ENCODE measurements at places on chromosomes 6 and 20.

DNA sequence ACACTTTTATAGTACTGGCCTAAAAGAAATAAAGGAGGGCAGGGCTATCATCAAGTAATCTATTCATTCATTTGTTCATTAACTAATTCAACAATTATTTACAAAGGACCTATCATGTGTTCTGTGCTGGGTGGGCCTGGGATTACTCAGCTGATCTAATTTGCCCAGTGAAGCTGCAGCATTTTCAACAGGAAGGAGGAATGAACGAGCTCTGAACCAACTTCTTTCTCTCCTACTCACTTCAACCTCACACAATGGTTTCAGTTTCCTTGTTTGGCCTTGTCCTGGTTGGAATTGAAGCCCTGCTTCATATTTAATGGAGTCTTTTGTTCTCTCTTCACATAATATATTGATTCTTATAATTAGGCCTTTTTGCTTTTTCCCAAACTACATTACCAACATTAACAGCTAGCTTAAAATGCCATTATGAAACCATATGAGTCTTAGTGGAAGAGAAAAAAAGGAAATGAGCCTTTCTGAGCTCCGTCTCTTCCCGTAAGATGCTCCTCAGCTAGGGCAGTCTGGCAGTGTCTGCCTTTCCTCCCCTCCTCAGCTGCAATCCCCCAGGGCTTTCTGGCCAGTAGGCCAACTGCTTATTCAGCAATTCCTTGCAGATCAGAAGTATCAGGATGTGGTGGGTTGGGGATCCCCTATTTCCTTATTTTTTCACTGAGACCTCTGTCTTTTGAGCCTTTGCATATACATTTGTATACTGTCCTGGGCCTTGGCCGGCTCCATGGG is 79.4 kb upstream of the NRN1 start:
- DNase-seq: no peak

GRCh38 chr6:89604653-89605052 is 33.9 kb downstream of the LYRM2 start:
- no peak for DNase-seq

DNA sequence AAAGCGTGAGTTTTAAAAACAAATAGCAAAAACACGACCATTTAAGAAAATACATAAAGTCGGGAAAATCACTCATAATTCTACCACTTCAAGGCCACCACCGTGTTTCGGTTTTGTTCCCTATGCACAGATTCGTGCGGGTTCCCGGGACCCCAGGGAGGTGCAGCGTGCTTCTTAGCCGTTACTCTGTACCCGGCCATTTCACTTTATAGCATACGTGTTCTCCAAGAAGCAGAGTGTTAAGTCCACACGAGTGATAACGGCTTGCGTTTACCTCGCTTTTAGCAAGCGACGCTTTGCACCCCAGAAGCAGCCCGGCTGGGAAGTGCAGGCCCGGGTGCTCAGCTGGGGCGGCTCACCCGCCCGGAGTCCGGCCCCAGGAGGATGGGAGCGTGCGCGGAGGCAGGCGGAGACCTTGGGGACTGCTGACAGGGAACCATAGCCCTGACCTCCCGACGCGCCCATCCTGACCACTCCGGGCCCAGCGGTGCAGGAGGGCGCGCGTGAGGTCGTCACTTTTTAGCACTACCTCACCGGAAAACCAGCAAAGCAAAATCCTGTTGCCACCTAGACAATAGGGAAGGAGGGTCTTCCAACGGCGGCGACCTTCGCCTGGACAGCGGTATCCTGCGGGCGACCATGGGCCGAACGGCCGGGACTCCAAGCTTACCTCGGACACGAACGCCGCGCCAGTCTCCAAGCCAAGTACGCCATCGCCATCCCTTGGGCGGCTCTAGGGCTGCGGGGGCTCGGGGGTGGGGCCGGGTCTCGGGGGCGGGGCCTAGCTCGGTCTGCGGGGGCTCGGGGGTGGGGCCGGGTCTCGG is at the start of gene ECI2:
Gene ECI2 (minus strand): TSS at position 735 of the 824 bp plus-strand sequence. CDS start 15 bp downstream, at position 720.
- DNase-seq: no peak

- no peak for DNase-seq
Measured at GRCh38 chr6:1043458-1043836, 268.5 kb upstream of the FOXQ1 start.

DNA sequence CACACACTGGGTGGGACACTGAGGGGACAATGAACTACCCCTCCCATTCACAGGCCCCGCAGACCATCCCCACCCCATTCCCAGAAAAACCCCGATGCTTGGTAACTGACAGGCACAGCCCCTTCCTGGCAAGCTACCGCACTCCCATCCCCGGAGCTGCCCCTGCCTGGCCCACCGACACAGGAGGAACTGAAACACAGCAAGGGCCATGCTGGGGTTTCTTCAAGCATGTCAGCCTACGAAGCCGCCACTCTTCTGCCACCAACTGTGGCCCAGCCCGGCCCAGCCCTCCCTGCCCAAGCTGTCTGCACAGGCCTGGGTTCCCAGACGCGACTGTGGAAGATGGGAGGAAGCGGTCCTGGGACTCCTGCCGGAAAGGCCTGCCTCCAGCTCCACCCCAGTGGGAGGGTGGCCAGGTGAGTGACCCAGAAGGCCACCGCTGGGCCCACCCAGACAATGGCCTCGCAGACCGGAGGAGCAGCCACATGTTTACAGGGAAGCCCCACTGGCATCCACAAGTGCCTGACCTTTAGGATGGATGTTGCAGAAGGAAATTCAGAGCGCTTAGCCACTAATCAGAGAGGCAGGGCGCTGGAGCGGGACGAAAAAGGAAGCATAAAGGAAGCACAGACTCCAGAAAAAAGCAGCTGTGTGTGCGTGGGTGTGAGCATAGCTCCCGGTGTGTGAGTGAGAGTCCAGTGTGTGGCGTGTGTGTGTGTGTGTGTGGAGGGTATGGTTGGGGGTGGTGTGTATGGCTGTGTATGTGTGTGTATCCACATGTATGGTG is 91.6 kb downstream of the PRND start:
- DNase-seq: no peak

DNA sequence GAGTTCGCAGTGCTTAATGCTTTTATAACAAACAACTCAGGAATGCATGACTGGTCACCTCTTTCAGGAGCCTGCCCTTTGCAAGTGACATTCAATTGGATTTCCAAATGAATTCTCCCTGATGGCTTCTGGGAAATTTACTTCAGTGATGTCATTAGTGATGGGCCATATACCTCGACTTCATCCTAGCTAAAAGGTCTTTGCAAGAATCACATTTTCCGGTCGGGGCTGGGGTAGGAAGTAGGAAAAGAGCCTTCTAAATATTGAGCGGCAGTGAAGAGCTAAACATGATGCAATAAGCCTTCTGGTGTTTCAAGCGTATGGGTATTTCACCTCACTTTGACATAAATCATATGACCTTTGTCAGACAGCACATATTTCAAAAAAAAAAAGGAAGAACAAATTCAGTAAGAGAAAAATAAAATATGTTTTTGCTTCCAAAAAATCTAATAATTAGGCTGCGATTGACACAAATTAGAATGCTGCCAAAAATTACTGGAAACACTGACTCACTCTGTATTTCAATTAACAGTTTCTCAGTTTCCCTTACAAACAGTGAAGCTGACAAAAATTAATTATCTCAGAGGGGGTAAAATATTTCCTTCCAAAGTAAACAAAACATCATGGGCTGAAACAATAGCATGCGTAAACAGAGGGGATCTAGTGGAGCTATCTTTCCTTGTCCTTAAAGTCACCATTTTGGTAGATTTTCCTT is 39.8 kb downstream of the ADTRP start:
- DNase-seq: no peak

DNA sequence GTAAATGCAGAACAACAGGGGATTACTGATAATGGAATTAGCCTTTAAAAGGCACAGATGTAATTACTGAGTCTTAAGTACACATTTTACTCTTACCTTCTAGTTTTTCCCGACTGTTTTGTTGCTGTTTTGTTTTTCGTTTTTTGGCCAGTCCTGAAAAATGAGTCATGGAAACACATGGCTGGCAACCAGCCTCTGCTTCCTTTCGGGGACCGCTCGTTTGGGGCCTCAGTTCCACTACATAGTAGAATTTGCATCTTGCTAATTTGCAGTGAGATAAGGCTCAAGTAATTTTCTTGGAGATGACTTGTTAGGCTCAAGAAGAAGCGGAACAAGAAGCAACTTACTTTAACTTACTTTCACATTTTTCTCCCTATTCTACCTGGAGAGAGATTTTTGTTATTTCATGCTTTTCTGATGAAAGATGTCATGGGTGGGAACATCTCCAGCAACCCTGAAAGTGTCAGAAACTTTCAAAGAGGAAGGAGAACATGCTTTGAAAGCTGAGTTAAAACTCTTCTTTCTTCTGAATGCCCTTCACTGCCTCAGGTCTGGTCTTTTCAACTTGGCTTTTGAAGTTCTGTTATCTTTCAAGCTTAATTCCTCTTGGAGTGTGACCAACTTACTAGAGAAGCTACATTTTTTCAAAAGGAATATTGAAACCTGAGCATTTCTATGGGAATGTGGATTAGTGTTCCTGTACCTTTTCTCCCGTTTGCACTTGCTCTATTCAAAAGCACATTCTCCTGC is 71.5 kb upstream of the HDAC2 start:
- no peak for DNase-seq

DNA sequence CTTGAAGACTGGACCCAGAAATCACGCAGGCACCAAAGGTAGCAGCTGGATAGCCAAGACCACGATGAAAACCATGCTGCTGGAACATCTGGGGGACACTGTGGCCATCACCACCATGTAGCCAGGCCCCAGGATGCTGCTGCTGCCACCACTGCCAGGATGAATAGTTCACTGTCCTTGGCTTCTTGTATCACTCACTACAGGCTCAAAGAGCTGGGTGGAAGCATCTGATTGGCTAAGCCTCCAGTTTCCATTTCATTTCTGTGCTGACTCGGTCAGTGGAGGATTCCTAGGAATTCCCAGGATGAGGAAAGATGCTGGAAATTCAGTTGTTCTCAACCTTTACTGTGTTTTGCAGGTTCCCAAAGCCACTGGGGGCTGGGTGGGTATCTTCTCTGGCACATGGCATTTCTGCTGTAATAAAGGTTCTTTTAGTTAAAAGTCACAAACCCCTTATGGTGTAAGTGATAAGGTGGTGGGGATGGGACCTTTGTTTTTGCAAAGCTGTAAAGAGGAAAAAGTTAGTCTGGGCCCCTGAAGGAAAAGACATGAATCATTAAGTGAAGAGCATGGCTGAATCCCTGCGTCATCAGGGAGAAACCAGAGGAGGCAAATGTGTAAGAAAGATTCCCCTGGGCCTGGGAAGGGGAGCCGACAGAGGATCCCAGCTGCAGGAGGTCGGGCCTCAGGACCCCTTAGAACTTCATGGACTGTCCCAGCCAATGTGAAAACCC is 75.6 kb upstream of the RNF24 start:
- peak; percentile 34 for DNase-seq

DNA sequence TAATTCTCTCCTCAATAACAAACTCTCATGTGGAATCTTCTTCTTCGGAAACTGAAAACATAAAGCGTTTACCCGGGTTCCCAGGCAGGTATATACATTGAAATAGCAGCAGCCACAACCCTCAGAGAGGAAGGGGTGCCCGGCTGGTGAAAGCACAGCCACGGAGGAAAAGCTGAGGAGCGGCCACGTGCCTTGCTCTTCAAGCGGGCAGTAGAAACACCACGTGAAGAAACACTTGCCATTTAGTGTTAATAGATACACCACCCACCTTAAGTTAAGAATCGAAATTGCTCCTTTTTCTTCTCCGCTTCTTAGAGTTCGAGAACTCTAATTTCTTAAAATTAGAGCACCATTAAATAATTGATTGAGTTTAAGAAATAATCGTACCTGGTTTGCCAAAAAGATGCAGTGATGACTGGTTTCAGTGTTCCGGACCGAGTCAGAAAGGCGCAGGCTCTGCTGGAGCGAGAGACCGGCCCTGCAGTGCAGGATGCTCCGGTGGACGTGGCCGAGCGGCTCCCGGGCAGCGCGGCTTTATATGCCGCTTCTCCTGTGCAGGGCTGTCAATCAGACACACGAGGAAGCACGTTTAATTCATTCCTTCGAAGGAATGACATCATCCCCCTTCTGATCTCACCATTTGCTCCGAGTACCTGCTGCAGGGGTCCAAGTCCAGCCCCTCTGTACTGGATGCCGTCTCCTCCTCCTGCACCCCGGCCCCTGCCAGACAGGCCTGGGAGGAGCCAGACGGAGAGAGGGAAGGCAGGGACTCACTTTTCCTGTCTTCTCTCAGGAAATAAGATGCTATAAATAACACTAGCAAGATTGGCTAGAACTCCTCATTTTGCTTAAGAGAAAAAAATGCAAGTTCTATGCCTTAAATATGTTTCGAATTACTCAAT is at the start of gene THBS2:
Gene THBS2 (minus strand): TSS at position 510 of the 902 bp plus-strand sequence. CDS start 3,062 bp downstream, outside the sequence.
- peak; percentile 87 for DNase-seq

- no peak for DNase-seq
Measured at GRCh38 chr6:169162249-169162648, 91.4 kb downstream of the THBS2 start.

DNA sequence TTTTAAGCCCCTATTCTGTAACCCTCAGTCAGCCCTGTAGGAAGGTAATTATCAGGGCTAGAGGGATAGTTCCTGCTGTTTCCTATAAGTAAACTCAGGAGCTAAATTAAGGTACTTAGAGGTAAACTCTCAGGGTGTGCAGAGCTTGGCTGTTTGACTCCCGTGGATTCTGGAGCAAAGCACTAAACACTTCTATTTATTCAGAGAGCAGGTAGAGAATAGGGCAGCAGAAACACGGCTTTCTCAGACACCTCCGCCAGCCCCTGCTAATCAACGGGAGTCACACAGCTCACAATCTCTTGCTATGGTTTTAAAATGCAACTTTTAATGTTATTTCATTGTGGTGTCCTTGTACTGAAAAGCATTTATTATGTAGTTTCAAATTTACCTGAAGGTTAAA is 21.8 kb downstream of the PRKN start:
- no peak for DNase-seq

DNA sequence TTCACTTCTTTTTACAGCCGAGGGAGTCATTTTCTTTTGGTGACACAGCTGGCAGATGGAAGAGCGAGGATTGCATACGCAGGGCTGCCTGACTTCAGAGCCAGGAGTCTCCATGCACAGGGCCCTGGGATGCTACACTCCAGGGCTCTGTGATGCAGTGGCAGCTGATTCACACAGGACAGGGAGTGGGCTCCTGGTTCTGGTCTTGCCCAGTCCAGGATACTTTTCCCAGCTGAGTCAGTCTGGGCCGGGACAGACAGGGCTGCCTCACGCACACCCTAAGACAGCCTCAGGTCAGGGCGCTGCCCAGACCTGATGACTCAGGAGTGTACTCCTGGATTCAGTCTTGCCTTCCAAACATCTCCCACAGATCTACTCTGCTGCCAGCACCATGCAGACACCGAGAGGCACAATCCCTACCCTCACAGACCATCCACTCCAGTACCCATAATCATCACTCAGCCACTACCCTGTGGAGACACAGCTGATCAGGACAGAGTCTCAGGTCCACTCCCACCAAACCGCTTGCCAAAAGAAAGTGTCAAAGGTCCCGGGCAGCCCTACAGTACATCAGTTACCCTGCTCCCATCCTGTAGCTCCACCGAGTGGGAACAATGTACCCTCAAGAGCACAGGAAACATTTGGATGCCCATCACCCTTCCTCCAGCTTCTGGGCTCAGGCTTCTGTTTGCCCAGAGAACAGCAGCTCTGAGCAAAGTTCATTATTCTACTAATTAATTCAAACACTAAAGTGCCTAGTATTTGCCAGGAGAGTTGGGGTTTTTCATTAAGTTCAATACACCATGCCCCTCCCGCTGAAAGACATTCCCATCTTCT is 11.5 kb downstream of the SDC4 start:
- peak; percentile 81 for DNase-seq

Data from amniotic stem cell (primary cell).